NCI-H1092 treated with DMSO at 0.1 percent for 48 hours (cell line): ENCODE measurements at places on chromosomes 4 and X.

DNA sequence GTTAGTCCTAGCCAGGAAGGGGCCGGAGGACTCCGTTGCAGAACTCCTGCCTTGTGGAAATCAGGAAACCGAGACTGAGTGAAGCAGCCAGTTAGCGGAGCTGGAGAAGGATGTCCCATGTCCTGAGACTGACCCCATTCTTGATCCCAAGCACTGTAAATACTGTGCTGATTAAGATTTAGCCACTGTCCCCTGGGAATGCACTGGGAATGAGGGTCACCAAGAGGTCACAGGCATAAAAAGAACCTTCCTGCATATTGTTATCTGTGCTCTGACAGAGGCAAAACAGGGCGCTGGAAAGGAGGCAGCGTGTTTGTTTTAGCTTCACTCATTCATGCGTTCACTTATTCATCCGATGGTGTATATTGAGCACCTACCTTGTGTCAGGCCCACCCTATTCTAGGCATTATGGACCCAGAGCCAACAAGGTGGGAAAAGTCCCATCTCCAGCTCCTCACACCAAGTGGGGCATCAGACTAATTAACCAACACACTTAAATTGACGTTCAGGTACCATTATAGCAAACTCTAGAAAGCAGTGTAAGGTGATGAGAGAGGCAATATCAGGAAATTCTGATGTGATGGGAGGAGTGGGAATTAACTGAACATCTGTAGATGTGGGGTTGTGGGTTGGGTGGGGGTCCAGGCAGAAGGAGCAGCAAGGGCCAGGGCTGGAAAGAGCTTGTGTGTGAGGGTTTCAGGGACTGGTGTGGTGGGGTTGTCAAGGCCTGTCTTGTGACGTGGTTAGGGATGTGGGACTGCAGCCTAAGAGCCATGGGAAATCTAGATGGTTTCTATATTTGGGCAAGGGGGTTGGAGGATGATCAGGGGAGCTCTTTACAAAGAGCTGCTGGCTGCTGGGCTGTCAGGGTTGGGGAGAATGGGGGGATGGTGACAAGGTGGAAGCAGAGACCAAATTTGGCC lies 10.6 kb upstream of the SLC2A9 start:
- no peak for DNase-seq

DNA sequence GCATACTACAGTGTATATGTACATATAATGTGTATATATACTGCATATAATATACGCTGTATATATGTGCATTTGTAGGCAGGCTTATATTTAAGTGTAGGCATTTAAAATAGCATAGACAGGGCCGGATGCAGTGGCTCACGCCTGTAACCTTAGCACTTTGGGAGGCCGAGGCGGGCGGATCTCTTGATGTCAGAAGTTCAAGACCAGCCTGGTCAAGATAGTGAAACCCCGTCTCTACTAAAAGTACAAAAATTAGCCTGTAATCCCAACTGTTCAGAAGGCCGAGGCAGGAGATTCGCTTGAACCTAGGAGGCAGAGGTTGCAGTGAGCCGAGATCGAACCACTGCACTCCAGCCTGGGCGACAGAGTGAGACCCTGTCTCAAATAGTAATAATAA lies 78.4 kb downstream of the JAKMIP1 start:
- no peak for DNase-seq

GRCh38 chr4:105179539-105180401 lies 33.1 kb downstream of the TET2 start:
- DNase-seq = no peak

- peak; percentile 20 for DNase-seq
Observed at GRCh38 chr4:11455201-11455835, 26.6 kb upstream of the HS3ST1 start.

DNA sequence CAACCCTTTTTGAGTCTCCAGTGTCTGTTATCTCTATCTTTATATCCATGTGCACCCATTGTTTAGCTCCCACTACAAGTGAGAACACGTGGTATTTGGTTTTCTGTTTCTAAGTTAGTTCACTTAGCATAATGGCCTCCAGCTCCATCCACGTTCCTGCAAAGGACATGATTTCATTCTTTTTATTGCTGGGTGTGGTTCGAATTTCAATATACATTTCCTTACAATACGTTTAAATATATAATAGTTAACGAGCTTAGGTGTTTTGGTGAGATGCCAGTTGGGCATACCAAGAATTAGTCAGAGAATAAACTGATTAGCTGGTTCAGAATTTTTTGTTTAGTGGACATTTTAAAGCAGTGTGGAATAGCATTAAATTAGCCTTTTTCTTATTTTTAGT lies 196.7 kb downstream of the CFAP47 start:
- DNase-seq = no peak

DNA sequence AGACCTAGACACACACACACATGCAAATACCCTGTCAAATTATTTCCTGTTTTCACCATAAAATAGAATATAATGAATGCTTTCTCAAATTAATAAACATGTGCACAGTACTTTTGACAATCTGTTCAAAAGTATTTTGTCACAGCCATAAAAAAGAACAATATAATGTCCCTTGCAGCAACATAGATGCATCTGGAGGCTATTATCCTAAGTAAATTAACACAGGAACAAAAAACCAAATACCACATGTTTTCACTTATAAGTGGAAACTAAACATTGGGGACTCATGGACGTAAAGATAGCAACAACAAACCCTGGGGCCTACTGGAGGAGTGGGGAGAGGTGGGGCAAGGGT lies 15.5 kb downstream of the RAB40A start:
- no peak for DNase-seq

GRCh38 chr4:68077737-68078136 lies 51.9 kb downstream of the TMPRSS11F start:
- no peak for DNase-seq

GRCh38 chrX:53195401-53195800 lies 29.6 kb downstream of the KDM5C start:
- DNase-seq = no peak

GRCh38 chr4:132498215-132498614 lies 650.9 kb upstream of the PCDH10 start:
- DNase-seq = no peak

DNA sequence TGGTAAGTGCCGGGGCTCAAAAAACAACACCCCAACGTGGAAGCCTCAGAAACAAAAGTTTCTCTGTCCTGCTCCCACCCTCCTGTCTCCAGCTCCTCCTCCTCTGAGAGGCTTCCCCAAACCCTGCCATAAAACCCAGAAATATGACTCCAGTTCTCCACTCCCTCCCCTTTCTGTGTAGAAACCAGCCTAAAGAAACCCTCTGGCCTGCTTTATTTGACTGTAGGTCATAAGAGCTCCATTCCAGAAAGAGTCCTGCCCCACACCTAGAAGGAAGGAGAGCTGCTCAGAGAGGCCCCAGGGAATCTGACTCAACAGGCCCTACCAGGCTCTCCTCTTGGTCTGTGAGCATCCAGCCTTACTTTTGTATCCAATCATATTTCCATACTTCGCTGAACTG lies 872 bp upstream of the S100P start:
- no peak for DNase-seq

DNA sequence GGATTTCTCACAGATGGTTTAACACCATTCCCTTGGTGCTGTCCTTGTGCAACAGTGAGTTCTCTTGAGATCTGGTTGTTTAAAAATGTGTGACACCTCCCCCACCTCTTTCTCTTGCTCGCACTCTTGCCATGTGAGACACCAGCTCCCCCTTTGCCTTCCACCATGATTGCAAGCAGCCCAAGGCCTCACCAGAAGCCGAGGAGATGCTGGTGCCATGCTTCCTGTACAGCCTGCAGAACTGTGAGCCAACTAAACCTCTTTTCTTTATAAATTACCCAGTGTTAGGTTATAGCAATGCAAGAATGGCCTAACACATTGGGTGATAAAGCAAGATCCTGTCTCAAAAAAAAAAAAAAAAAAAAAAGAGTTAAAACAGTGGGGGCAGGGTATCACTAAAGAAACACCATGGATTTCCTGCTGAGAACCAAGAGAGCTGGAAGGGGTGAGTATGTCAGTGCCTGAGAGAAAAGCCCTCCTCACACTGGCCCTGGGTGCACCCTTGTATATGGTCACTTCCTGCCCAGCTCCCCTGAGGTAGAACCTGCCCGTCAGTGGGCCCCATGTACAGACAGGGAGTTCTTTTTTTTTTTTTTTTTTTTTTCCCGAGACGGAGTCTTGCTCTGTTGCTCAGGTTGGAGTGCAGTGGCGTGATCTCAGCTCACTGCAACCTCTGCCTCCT lies 46.4 kb downstream of the APOO start:
- DNase-seq = no peak

- peak; percentile 69 for DNase-seq
Observed at GRCh38 chr4:22389240-22389870, 126.5 kb downstream of the ADGRA3 start.

DNA sequence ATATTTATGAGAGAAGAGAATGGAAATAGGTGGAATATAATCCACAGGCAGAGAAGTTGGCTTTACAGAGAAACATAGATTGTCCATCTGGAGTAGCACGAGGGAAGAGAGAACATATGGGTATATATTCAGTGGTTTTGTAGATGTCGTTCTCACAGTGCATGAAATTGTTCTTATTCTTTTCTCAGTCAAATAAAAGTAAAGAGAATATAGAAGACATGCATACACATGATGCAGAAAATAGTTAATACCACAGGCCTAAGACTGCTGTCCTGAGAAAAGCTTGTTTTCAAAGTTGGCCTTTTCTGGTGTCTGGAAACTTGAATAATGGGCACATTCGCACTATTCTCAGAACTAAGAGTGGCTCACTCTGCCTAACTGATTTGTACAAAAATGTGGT lies 378.1 kb downstream of the GABRG1 start:
- no peak for DNase-seq

DNA sequence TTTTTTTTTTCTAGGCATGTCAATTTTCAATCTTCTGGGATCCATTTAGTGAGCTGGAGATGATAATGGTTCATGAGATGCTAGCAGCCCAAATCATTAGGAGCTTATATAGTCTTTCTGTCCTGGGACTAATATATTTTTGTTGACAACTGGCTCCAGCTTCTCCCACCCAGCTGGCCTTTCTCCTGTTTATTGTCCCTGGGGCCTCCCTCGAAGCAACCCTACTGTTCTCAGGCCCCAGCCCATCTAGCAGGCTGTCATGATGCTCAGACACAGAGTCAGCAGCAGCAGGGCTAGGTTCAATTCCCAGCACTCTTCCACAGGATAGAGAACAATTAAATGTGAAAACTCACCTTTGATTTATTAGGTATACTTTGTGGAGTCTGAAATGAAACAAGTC lies 127.6 kb upstream of the MID1 start:
- DNase-seq = no peak

DNA sequence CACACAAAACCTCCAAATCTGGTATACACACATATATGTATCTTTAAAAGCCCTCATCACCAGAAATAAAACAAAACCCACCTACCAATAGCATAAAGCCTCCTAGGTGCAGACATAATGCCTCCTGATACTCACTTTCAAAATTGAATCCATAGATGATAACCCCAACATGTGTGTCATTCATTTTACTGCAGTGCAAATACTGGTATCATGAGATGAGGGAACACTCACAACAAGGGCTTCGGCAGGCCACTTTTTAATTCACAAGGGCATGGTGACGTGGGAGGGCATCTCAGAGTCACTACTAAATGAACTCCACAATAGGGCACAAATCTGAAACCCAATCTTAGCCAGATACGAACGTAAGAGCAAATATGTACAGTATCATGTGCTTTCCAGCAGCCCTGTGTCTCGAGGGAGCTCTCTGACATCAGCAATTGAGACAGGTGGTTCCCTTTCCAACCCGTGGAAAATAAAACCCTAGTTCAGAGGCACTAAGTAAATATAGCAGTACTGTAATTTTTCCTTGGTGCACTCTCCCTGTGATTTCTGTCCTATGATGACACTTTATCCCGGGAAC lies 14.1 kb upstream of the PPARGC1A start:
- peak; percentile 97 for DNase-seq
